ENCODE measurements at places on chromosomes 11 and 22. TPM values are rescaled to one million over a fixed set of nuclear protein-coding genes. Genes with fewer than 3 reads are reported as not detected.

Gene KRTAP5-9
- total RNA-seq, result not detected

Gene BRSK2
- total RNA-seq, result 0.33 TPM

Gene PGM2L1
- total RNA-seq, result 2.4 TPM

Gene APBB1
- 25.5 TPM for total RNA-seq

Gene ANKK1
- 0.19 TPM for total RNA-seq

Gene RASGRP2
- 13.6 TPM for total RNA-seq

Gene FJX1
- 1.8 TPM for total RNA-seq

Gene SVIP
- 25.6 TPM for total RNA-seq

Gene OR52N4
- 0.45 TPM for total RNA-seq

Gene MS4A13
- total RNA-seq, result not detected

Gene VPS51
- total RNA-seq, result 149 TPM

Gene HBG2
- total RNA-seq, result not detected

Gene FUT4
- total RNA-seq, result 6.7 TPM

Gene GSTT2B
- total RNA-seq, result not detected

Gene LRRC4C
- not detected for total RNA-seq

Gene PLAAT2
- total RNA-seq, result not detected

DNA sequence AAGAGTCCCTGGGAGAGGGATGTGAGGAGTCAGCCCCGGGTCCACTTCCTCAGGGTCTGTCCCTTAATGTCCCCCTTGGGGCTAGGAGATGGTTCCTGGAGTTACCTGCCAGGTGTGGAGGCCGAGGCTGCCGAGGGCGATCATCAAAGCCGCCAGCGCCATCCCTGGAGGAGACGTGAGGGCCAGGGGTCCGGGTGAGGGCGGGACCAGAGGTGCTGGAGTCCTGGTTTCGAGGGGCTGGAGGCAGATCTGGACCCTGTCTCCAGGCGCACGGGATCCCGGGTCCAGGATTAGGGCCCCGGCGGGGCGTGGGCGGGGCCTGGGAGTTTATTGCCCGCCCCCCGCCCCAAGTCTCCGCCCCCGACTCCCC, at the start of gene ART5:
TSS of gene ART5 (minus strand) at position 292 of the 370 bp plus-strand sequence. CDS start at position 162, 130 bp downstream.
- DNase-seq, result no peak

- DNase-seq, result no peak
These were observed 34.1 kb downstream of the SBF1 start for GRCh38 chr22:50440544-50441249.

DNA sequence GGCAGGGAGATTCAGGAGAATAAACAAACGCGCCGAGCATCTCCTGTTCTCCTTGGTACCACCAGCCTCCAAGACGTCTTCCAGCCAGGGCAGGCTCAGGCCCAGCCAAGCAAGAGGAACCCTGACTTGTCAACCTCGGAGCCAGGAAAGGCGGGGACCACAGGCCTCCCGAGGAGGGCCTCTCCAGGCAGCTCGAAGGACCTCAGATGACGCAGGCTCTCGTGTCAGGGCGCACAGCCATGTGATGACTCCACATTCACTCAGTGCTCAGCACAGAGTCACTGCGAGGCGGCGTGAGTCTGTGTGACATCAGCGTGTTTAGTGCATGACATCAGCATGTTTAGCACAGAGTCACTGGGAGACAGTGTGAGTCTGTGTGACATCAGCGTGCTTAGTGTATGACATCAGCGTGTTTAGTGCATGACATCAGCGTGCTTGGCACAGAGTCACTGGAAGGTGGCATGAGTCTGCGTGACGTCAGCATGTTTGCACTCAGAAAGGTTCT, 241.4 kb downstream of the BRD1 start:
- no peak for DNase-seq

- no peak for DNase-seq
These were observed 10.5 kb downstream of the CHST1 start for GRCh38 chr11:45655012-45655283.

GRCh38 chr11:23364076-23364475, 503.8 kb upstream of the CCDC179 start:
- DNase-seq, result no peak

- DNase-seq, result peak; percentile 79
These were observed 15.8 kb downstream of the TMEM258 start for GRCh38 chr11:61776561-61777075.

GRCh38 chr11:61498767-61499341, 9.7 kb upstream of the LRRC10B start:
- no peak for DNase-seq

DNA sequence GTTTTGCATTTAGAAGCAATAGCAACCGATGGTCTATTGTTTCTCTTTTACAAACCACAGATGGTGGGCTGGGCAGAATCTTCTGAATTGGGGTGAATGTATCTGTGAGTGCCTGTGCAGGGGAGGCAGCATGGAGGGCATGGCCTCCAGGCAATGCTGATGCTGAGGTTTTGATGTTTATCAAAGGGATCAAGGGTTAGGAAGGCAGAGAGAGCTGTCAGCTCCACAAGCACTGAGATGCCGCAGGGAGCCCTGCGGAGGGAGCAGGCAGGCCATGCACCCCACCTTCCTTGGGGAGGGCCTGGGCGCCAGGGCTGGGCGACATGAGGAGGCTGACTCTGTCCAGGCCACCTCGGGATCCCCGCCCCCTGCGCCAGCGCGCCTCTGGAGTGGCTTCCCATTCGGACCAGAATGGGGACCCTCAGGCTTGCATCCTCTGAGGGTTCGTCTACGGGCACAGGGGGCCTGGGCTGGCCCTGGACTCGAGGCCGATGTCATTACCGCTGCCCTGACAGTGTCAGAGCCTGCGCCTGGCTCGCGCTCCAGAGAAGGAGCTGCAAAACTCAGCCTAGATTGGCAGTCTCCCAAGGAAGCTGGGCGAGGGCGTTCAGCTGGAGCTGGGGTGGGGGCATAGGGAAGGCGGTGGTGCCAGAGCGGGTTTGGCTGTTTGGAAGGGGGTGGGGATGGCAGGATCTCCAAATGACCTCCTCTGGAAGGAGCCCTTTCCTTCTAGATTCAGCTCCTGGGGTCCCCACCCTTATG, 13.9 kb upstream of the TH start:
- DNase-seq, result no peak

GRCh38 chr11:2085251-2086066, 53.7 kb downstream of the IGF2 start:
- peak; percentile 59 for DNase-seq

- DNase-seq, result peak; percentile 32
These were observed at the start of gene SLC25A18 for GRCh38 chr22:17562906-17563870. Gene SLC25A18, plus strand, starts transcription at chr22:17563498. Its CDS starts 16,447 bp downstream, at chr22:17579945.

DNA sequence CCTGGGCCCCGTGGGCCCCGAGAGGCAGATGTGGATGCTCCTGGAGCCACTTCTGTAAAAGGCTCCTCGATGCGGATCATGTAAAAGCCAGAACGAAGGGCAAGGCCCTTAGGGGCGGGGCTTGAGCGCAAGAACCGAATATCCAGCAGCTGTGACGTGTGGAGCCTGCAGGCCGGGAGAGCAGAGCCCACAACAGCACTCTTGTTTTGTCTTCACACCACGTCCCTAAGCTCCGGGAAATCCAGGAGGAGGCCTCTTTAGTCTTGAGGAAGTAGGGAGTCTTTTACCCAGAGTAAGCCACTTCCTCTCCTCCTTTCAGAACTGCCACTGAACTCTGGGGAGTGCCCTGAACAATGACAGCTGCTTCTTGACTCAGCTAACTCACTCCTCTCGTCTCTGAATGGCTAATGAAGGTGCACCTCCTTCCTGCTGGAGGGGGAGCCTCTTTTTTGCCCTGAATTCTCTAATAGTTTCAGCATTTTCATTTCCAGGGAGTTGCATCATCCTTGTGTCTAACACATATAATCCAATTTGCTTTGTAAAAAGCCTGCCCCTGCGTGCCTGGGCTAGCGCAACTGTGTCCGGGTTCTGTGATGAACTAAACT, 12.5 kb downstream of the L3MBTL2 start:
- DNase-seq, result no peak

GRCh38 chr22:48718818-48719500, 1108.7 kb downstream of the BRD1 start:
- no peak for DNase-seq

- DNase-seq, result no peak
These were observed 2.8 kb downstream of the POLR3H start for GRCh38 chr22:41541484-41541883.

- DNase-seq, result no peak
These were observed 558.7 kb downstream of the INSC start for GRCh38 chr11:15673408-15673831.

GRCh38 chr11:107740271-107740670, 28.4 kb upstream of the SLN start:
- no peak for DNase-seq

DNA sequence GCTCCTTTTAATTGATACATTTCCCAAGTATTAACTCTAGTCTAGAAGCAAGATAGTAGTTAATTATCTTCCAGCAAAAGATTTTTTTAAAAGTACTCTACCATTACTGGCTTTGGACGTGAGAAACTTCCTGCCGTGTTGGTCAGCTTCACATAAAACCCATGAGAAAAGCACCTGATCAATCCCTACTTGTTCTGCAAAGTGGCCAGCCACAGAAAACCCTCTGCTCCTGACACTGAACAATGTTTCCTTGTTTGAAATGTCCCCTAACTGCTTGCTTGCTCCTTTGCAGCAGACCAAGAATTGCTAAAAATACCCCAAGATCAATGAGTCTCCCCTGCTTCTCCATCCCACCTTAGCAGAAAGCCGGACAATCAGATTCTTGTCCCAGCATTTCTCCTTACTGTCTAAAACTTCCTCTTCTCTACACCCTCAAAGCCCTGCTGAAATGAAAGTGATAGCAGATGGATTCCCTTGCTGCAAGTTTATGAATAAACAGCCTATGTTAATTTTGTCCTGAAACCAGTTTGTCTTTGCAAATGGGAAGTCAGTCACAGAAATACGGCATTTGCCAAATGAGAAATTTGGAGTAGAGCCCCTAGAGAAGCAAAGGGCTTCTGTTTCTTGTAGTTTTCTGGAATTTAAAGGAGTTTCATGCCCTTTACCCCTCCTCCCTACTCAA, 207.1 kb upstream of the ARHGAP20 start:
- no peak for DNase-seq

GRCh38 chr22:44625421-44625760, 76.6 kb upstream of the PRR5 start:
- no peak for DNase-seq

DNA sequence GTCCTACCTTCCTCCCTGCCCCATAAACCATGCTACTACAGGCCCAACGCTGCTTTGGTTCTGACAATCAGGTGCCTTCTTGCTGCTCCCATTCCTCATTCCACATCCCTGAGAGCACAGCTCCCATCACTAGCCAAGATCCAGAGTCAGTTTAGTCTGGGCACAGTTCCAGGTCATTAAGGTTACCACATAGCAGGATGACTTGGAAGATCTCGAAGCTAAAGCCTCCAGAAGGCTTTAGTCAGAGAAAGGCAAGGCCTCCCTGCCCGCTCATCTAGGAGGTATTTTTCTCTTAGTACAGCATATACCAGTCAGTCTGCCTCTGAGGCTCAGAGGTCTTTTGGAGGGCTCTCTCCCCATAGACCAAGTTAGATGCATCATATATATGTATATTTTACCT, 30.3 kb downstream of the TRIM66 start:
- DNase-seq, result no peak

DNA sequence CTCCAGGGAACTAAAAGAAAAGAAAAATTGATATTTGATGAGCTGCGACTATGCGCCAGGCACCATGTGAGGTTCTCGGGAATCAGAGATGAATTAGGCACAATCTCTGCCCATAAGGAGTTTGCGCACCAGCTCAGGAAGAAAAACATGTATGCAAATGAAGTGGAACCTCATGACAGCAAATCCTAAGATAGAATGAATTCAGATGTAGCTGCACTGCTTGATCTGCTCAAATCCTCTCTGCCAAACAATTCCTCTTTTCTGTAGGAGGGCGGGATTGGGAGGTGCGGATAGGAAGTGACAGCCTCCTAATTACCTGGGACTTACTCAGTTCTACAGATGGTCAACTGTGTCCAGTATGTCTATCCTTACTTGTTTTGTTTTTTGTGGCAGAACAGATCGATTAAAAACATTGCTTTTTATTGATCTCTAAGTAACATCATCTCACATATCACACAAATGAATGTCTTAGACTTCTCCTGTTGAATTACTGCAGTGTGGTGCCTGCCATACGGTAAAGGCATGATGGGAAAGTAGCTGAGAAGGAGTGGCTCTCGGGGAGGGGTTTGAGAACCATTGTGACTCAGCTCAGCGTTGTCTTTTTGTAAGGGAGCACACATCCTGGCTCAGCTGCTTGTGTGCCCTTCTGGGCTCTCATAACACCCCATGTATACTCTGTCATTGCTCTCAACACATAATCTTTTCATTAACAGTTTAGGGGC, 13.9 kb downstream of the CRTAM start:
- no peak for DNase-seq

- DNase-seq, result peak; percentile 85
These were observed 114.0 kb downstream of the ABTB2 start for GRCh38 chr11:34243600-34244464.

GRCh38 chr22:29306175-29306834, at the start of gene GAS2L1:
Gene GAS2L1, plus strand, starts transcription at chr22:29306650. Its CDS starts 1,456 bp downstream, at chr22:29308106.
- DNase-seq, result no peak

DNA sequence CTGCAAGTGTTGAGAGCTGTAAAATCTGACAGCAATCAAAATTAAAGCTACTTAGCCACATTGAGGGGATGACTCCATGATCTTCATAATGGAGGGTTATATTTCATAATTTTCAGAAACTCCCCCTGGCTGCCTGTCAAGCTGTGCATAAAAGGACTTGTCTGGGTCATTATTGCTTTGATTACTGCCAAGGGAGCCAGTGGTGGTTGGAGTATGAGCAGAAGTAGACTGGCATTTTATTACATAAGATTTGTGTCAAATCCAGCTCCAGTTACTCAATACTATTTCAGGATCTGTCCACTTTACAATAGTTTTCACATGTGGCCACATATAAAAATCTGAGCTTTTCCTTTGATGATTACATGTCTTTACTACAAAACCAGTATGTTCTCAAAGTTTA, 108.9 kb upstream of the SLC5A12 start:
- no peak for DNase-seq

DNA sequence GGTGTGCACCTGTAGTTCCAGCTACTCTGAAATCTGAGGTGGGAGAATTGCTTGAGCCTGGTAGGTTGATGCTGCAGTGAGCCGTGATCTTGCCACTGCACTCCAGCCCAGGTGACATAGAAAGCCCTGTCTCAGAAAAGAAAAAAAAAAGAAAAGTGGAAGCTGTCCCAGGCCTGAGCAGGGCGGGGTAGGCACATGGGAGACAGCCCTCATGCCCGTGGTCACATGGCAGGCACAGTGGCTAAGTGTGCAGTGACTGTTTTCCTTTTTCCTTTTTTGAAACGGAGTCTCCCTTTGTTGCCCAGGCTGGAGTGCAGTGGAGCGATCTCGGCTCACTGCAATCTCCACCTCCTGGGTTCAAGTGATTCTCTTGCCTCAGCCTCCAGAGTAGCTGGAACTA, 7.8 kb downstream of the OTUB1 start:
- DNase-seq, result no peak

- DNase-seq, result no peak
These were observed 13.2 kb downstream of the MPZL3 start for GRCh38 chr11:118238929-118239328.

DNA sequence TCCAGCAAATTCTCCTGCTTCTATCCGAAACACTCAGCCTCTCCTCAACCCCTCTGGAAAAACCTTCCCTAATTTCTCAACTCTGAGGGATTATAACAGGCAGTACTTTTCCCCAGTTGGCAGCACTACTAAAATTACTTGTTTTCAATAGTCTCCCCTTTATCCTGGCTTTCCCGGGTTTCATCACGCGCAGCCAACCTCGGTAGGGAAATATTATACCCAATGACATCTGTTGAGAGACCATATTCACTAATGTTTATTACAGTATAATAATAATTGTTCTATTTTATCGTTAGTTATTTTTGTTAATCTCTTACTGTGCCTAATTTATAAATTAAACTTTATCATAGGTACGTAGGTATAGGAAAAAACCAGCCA, 330 bp upstream of the POLD3 start:
- no peak for DNase-seq

GRCh38 chr11:561148-562003, 606 bp downstream of the RASSF7 start:
- no peak for DNase-seq

Data from natural killer cell treated with Interleukin-12 subunit alpha and Interleukin-12 subunit beta and Interleukin-15 and Interleukin-18, amount 100 ng/mL, for 72 hours (primary cell).